DND-41 (cell line): ENCODE measurements at places on chromosomes 13 and 19.

GRCh38 chr13:24276306-24276705 lies 33.1 kb upstream of the C1QTNF9 start:
- DNase-seq = no peak

GRCh38 chr13:114339857-114340534 lies 25.7 kb downstream of the CHAMP1 start:
- DNase-seq = peak; percentile 63

GRCh38 chr19:19445911-19446361 lies 40.5 kb downstream of the GATAD2A start:
- no peak for DNase-seq

GRCh38 chr13:93420887-93421286 lies 194.3 kb downstream of the GPC6 start:
- no peak for DNase-seq

GRCh38 chr19:31668921-31669320 lies 319.7 kb upstream of the TSHZ3 start:
- no peak for DNase-seq

GRCh38 chr19:54106716-54107115 lies 4.1 kb downstream of the NDUFA3 start:
- DNase-seq = no peak

DNA sequence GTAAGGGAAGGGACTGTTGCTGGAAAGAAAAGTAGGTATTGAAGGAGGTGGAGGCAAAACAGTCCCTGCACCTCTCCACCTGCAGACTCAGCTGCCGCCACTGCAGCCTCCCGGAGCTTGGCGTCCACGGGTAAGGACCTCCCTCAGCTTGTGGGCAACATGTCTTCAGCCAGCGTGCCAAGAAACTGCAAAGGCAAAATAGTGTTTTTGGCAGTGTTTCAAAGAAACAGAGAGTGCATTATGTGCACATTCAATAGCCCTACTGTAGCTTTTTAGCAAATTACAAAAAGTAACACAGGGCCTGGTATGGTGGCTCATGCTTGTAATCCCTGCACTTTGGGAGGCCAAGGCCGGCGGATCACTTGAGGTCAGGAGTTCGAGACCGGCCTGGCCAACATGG lies 57.4 kb downstream of the ATP11A start:
- no peak for DNase-seq

GRCh38 chr19:48720251-48720612 lies 707 bp upstream of the MAMSTR start:
- no peak for DNase-seq

DNA sequence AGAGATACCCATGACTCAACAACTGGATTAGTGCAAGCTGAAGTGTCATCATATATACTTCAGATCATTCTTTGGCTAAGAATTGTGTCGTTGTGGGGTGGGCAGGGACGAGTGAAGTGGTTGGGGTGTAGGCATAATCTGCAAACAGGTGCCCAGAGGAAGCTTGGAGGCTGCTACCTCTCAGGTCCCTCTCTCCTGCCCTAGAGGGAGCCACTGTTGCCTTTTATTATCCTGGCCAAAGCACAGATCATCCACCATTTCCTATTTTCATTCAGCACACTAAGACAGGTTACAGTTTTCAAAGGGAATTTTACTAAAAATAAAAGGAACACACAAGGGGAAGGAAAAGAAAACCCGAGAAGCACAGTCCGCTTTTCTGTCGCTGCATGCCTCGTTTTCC lies 126.6 kb downstream of the HS6ST3 start:
- DNase-seq = no peak

- DNase-seq = peak; percentile 72
Measured at GRCh38 chr13:110714797-110715394, 1.4 kb downstream of the ING1 start.

GRCh38 chr13:51034906-51035305 lies 76.2 kb downstream of the C13orf42 start:
- DNase-seq = no peak

GRCh38 chr13:40130871-40131636 lies 475.6 kb downstream of the COG6 start:
- DNase-seq = no peak

- no peak for DNase-seq
Measured at GRCh38 chr19:43760941-43761340, 6.2 kb upstream of the SMG9 start.

- DNase-seq = no peak
Measured at GRCh38 chr13:42808341-42808940, 27.1 kb downstream of the FAM216B start.

GRCh38 chr13:45768656-45769479 lies 66.7 kb downstream of the CBY2 start:
- no peak for DNase-seq

DNA sequence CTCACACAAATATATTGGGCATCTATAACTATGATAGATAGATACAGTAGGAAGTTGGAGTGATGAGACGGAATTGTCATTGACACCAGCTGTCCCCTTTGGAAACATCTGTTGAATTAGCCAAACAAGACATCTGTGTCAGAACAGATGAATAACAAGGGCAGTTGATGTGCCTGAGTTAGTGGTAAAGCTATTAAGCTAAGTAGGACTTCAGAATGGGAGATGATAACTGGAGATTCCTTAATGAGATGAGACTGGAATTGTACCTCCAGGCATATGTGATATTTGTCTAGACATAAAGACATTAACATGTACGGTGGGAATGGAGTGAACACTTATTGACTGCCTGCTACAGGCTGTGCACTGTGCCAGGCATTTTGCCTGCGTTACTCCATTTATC lies 78.7 kb downstream of the MBNL2 start:
- DNase-seq = no peak

GRCh38 chr19:33273881-33274662 lies 28.3 kb downstream of the CEBPA start:
- no peak for DNase-seq

DNA sequence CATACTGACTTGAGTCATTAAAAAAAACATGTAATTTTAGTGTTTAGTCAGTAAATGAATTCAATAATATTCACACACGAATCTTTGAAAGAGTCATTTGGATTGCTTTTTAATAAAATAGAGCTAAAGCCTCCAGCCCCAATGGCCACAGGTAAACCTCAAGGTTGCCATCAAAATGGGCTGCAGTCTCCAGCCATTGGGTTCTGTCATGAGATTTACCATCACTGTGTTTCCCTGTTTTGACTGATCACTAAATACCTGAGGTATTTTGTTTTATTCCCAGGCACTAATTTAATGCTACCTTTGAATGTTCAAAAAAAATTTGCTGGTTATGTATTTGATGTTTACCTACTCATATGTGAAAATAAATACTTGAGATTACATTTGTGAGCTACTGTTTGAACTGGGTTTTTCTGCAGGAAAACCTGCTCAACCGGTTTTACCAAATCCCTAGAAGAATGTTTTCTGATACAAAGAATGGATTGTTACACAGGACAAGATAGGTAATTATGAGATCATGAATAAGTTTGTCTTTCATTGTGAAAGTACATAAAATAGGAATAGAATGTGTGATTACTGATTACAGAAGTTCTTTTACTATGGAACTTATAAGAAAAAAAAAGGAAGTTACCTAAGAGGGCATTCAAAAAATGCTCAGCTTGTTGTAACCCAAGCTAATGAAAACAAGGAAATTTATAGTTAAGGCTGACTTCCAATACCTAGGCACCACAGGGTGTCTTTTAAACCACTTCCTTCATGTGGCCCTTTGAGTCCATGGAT lies 391.3 kb downstream of the EFNB2 start:
- DNase-seq = no peak

GRCh38 chr13:65387743-65388347 lies 1842.3 kb downstream of the PCDH9 start:
- DNase-seq = no peak

GRCh38 chr19:49362048-49362928 lies at the start of gene TEAD2:
Gene TEAD2, minus strand, starts transcription at chr19:49362416. Its CDS starts 2,341 bp downstream, at chr19:49360075.
- no peak for DNase-seq

DNA sequence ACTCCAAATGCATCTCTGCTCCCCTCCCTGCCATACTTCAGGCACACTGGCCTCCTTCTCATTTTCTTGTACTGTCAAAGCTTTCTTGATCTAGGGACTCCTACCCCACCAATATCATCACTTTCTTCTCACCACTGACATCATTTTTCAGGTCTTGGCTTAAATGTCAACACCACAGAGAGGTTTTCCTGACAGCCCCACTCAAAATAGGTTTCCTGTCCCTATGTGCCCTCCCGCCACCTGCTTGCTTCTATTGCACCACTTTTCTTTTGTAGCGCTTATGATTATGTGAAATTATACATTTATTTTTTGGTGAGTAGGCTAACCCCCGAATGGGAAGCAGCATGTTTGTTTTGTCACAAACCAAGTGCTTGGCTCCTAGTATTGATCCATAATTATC lies 164.6 kb downstream of the NDFIP2 start:
- DNase-seq = no peak

DNA sequence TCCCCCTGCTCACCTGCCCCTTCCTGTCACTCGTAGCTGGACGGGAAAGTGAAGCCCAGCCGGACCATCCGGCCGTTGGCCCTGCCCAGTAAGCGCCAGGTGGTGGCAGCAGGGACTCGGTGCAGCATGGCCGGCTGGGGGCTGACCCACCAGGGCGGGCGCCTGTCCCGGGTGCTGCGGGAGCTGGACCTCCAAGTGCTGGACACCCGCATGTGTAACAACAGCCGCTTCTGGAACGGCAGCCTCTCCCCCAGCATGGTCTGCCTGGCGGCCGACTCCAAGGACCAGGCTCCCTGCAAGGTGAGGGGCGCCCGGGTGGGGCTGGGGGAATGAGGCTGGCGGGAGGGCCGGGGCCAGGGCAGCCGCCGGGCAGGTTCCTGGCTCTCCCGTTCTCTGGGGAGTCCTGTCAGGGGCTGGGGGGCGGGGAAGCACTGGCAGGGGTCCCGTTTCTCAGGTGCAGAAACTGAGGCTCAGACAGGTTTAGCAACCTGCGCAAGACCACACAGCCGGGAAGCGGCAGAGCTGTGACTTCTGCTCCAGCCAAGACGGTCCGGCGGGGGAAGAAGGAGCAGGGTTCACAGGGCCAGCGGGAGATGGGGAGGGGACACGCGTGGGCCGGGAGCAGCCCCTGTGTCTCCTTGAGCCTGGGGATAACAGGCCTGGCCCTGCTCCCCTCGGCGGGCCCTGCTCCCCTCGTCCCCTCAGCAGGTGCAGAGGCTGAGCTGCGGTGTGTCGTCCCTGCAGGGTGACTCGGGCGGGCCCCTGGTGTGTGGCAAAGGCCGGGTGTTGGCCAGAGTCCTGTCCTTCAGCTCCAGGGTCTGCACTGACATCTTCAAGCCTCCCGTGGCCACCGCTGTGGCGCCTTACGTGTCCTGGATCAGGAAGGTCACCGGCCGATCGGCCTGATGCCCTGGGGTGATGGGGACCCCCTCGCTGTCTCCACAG lies 5.3 kb downstream of the GZMM start:
- no peak for DNase-seq

- DNase-seq = peak; percentile 73
Measured at GRCh38 chr19:6161271-6161850, 25.9 kb downstream of the ACSBG2 start.

- DNase-seq = no peak
Measured at GRCh38 chr13:34611671-34612070, 330.4 kb upstream of the NBEA start.

GRCh38 chr19:46271481-46272197 lies 25.2 kb upstream of the HIF3A start:
- no peak for DNase-seq
